Neural progenitor cell (in vitro differentiated cells): ENCODE measurements at places on chromosomes 3 and 15. TPM values are rescaled to one million over a fixed set of nuclear protein-coding genes. Genes with fewer than 3 reads are reported as not detected.

Gene STRA6
- 3.1 and 5.9 TPM in 2 replicates for total RNA-seq

Gene MAP6D1
- total RNA-seq: 3.5 and 12.4 TPM in 2 replicates

Gene FBXW12
- total RNA-seq: 0.82 and 1.4 TPM in 2 replicates

Gene NOX5
- not detected in 2 replicates for total RNA-seq

Gene HPS3
- 24.4 and 32.3 TPM in 2 replicates for total RNA-seq

Gene ACTC1
- total RNA-seq: 3.8 and 3.9 TPM in 2 replicates

Gene ST6GAL1
- total RNA-seq: 27.3 and 39.2 TPM in 2 replicates

Gene GOLGA8J
- not detected in 2 replicates for total RNA-seq

Gene GOLGA8M
- not detected in 2 replicates for total RNA-seq

Gene CFAP91
- total RNA-seq: 11.9 and 19.9 TPM in 2 replicates

Gene PPARG
- 0.50 TPM in 1 of 2 replicates, not detected in the other for total RNA-seq

Gene GOLGA6D
- not detected in 2 replicates for total RNA-seq

GRCh38 chr15:60787837-60788691, 309.1 kb upstream of the ICE2 start:
- no peak for DNase-seq

GRCh38 chr15:36332301-36332700, 247.1 kb upstream of the CDIN1 start:
- DNase-seq: no peak

DNA sequence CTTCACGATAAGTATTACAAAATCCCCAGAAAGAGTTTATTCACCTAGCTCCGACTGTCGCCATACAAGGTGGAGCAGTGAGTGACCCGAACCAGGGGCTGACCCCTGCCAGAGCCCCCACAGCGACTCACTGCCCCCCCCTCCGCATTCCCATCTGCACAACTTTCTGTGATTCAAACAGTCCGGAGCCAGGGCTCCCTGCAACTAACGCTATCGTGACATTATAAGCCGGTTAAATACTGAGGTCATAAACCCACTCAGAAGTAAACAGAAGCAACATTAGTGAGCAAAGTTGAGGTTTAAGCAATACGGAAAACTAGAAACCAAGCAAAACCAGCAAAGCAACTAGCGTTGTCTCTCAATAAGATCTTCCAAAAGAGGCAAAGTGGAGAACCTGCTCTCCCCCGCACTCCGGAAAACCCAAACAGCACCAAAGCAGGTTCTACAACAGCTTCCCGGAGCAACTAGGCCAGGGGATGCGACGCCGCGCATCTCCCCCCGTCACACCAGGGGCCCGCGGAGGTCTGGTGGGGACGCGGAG, 642 bp downstream of the SCAP start:
- peak; percentile 66 for DNase-seq

DNA sequence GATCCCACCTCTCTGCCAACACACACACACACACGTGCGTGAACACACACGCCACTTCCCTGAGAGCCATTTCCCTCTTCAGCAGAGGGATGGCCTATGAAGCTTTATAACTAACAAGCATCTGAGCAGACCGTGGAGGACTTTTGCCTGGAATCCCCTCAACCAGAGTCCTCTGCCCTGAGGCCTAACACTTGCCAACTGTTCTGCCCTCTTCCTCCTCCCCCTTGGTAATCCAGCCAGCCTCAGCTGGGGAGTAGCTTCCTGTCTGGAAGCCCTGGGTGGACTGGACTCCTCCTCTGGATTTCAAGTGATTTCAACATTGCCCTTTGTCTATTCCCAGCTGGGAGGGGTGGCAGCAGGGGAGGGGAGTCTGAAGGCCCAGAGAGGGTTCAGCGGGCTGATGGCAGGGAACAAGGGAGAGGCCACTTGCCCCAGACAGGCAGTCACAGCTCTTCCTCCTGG, 68.4 kb upstream of the HACD2 start:
- DNase-seq: peak; percentile 30

- DNase-seq: peak; percentile 71
Observed at GRCh38 chr15:70099967-70100473, 2.3 kb upstream of the TLE3 start.

GRCh38 chr3:129277829-129278271, 820 bp upstream of the HMCES start:
- peak; percentile 47 for DNase-seq

- no peak for DNase-seq
Observed at GRCh38 chr3:43692971-43693370, 2.2 kb downstream of the ABHD5 start.

- DNase-seq: no peak
Observed at GRCh38 chr15:67062369-67062985, 2.9 kb upstream of the SMAD3 start.

DNA sequence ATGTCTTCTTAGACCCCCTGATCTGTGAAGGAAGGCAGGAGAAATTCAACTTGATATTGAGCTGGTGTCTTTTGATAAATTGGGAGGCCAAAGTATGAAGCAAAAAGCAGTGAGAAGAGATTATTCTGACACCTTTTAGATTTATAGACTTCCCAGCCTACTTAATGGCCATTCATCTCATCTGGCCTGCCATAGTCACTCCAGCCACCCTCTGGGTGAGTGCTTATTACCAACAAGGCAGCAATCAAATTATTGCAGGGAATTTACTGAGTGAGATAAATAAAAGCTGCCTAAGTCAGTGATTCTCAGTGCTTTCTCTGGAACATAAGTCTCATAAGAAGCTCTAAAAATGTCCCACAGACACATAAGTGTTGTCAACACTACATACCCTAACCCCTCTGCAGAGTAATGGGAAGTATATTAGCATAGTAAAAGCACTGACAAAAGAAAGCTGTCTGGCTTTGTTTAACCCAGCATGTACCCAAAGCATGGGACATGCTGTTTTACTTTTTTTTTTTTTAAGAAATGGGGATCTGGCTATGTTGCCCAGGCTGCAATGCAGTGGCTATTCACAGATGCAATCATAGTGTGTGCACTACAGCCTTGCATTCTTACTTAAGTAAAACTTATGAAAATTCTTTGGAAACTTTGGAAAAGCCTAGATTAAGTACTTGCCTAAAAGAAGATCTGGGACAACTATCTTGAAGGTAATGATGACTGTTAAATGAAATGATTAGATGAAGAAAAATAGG, 725.3 kb downstream of the TUSC7 start:
- no peak for DNase-seq

DNA sequence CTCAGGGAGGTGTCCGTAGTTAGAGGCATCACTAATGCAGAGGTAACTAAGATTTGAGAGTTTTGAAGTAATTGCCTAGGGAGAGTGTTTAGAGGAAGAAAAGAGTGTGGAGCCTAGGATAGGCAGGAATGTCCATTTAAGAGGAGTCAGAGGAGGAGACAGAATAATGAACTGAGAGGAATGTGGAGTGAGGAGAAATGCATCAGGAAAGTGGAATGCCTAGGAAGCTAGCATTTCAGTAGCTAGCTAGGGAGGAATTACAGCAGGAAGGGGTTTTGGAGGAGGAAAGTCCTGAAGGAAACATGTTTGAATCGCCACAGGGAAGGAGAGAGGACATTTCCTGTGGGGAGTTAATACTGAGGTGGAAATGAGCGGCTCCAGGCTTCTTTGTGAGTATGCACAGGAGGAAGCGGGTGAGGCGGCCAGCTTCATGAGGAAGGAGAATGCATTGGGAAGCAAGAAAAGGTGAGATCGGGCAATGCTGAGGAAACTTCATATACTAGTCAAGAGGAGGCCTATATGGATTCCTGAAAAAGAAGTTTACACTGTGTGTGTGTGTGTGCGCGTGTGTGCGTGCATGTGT, 154.3 kb downstream of the TMEM108 start:
- peak; percentile 10 for DNase-seq

DNA sequence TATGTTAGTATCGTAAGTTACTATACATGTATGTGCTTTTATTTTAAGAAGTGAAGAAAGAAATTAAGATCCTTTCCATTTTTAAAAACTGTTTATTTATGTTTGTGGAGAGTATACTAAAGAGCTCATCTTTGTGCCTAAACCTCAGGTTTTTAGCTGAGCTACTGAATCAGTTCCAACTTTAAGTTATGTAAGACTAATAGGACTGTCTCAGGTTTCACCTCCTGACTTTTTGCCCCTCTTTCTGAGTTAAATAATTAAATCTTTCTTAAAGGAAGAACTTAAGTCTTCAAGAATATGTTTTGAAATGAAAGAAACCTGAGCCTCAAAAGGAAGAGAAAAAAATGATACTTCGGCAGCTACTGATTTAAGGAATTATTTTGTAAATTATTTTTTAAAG, 2.6 kb downstream of the SLMAP start:
- DNase-seq: no peak

- no peak for DNase-seq
Observed at GRCh38 chr3:113002037-113002436, 11.3 kb downstream of the GTPBP8 start.

DNA sequence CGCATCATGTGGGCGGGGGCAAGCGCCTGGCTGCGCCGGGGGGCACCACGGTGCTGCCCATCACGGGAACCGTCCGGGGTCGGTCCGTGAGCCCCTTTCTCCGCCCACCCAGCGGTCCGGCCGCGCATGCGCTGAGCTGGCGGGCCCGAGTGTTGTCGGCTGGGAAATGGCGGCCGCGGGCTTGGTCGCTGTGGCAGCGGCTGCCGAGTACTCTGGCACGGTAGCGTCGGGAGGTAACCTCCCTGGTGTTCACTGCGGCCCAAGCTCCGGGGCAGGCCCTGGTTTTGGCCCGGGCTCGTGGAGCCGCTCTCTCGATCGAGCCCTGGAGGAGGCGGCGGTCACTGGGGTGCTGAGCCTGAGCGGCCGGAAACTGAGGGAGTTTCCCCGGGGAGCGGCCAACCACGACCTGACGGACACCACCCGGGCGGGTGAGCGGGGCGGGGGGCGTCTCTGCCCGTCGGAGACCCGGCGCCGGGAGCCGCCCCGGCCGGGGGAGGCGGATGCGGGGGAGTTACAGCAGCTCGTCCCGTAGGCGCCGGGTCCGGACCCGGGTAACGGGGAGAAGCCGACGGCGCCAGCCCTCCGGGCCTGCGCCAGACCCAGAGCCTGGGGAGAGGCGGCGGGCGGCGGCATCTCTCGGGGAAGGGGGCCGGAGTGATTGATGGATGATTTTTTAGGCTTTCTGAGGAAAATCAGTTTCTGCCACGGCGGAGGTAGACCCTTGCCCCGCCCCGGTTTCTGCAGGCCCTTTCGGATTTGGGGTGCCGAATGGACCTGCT, at the start of gene LRCH3:
TSS of gene LRCH3 (plus strand) at position 142 of the 779 bp plus-strand sequence. CDS start at position 167, 25 bp downstream.
- peak; percentile 96 for DNase-seq

DNA sequence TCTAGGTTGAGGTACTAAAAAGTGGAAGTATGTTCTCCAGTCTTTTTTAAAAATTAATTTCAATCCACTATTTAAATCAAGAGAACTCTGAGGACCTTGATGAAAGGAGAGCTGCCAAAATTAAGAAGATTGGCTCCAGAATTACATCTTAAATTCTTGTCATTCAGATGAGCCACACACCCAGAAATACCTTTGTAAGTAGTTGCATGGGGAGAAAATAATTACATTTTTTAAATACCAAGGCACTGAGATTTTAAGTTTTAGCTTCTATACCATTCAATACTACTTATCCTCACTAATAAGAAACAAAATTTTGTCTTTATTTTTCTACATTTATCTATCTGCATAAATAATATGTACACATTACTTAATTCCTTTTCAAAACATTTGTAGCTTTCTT, 1132.8 kb downstream of the OTOL1 start:
- no peak for DNase-seq

GRCh38 chr3:141525814-141526213, 39.0 kb downstream of the RASA2 start:
- no peak for DNase-seq

DNA sequence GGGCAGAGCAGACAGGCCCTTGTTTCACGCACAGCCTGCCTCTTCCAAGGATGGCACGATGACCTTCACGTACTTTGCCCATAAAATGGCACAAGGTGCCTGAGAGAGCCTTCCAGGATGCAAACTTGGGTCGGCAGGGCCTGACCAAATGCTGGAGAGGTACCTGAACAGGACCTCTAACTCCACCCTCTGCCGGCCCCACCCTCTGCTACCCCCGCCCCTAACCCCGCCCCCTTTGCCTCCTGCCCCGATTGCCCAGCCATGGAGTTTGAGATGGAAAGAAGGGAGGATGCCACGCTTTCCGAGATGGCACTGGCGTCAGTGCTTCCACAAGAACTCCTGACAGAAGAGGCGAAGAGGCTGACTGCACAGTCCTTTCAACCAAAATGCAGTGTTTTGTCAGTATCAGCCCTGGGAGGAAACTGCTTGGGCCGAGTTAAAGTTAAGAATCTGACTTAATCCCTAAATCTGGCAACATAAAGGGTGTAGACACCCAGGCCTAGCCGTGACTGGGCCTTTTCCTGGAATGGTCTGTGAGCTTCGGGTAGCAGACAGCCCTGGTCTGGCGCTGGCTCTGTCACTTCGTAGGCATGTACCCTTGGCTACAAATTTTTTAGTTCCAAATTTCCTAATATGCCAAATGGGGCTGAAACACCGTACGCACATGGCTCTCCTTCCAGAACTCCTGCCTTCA, 230.3 kb upstream of the RGMA start:
- no peak for DNase-seq

GRCh38 chr15:90209591-90209990, 8.5 kb downstream of the SEMA4B start:
- no peak for DNase-seq

- no peak for DNase-seq
Observed at GRCh38 chr3:145959457-145960088, 201.4 kb downstream of the PLOD2 start.

GRCh38 chr3:38210141-38210757, 44.9 kb downstream of the OXSR1 start:
- DNase-seq: no peak

DNA sequence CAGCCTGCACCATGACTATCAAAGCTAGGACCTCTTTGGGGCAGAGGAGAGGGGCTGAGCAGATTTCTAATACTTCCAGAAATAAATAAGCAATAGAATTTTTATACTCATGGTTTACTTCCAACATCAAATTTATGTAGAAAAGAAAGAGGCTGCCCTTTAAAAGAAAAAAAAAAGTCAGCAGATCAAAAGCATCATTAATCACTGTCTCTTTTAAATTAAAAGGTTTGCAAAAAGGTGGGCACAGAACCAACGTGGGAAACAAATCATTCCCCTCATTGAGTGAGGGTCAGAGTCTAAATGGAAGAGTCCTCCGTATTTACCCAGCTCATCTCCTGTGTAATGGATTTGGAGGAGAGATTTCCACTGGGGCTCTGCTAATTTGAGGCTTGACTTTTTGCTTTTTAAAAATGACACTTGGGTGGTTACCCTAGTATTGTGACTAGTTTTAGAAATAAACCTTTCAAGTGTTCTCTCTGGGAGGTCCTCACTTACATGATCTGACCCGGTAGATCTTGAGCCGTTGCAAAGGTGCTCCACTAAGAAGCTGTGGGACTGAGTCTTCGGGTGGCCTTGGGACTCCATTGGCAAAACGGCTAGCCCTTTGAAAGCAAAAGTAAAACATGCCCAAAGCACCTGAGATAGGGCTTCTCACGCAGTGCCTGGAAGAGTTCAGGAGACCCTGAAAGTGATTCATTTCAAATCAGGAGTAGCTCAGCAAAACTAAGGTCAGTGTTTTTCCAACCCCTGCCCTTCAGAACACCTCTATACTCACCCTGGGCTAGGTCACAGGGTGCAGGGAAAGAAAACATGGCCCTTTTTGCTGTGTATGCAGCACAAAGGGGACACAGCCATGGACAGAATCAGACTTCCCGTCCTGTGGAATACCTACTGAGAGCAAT, 320.9 kb downstream of the FOXP1 start:
- DNase-seq: no peak
